ENCODE measurements at places on chromosomes 12 and 14.

- no peak for DNase-seq
Measured at GRCh38 chr12:48038085-48038484, 33.8 kb upstream of the COL2A1 start.

DNA sequence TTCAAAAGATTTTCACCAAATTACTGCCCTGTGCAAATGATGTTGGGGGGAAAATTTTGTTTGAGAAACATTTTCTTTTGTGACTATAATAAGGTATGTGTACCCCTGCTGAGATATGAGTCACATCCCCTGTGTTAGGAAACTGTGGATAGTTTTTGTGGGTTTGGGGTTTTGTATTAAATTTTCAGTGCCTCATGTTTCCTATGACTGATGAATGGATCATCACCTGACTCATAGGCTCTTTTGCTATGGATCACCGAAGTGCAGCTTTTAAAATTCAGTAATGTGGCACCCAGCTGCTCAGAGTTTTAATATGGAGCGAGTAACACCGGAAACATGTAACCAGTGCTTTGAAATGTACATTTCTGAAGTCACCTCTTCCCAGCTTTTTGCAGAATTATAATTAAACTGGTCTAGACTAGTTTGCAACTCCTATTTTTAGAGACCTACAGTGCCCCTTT is 167.4 kb upstream of the HMGA2 start:
- no peak for DNase-seq

DNA sequence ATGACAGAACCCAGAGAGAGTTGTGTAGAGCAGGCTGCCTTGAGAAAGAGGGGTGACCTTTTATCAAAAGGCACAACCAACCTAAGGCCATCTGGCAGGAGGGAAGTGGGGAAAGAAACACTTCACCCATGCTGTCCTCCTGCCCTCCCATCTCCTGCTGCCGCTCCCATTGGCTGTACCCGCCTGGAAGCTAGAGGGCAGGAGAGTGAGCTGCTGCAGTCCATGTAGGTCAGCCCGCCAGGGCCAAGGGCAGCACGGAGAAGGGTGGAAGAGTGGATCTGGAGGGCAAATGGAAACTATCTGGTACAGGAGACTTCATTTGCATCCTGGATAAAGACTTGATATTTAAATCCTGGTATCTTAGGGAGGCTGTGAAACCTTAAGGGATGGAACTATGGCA is 11.5 kb upstream of the CABP1 start:
- no peak for DNase-seq

GRCh38 chr12:94433744-94434143 is 25.9 kb downstream of the CEP83 start:
- no peak for DNase-seq

DNA sequence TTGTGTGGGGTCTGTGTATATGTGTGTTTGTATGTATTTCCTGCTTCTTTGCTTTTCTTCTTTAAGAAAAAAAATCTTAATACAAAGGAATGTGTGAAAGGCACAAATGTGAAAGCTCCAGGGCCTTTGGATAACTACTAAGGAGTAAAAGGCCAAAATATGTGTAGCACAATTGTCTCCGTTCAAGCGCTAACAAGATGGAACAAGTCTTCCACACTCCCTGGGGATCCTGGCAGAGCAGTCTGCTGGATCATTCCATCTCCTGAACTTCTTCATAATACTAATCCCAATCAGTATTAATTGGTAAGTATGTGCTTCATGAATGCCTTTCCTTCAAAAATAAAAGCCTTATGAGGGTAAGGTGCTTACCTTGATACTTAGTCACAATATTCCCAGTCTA is 462.5 kb upstream of the TBX3 start:
- DNase-seq: no peak
